ENCODE measurements at places on chromosomes 2 and 18. TPM values are rescaled to one million over a fixed set of nuclear protein-coding genes. Genes with fewer than 3 reads are reported as not detected.

GRCh38 chr2:107462181-107462580 is 364.5 kb upstream of the RGPD4 start:
- DNase-seq: no peak

DNA sequence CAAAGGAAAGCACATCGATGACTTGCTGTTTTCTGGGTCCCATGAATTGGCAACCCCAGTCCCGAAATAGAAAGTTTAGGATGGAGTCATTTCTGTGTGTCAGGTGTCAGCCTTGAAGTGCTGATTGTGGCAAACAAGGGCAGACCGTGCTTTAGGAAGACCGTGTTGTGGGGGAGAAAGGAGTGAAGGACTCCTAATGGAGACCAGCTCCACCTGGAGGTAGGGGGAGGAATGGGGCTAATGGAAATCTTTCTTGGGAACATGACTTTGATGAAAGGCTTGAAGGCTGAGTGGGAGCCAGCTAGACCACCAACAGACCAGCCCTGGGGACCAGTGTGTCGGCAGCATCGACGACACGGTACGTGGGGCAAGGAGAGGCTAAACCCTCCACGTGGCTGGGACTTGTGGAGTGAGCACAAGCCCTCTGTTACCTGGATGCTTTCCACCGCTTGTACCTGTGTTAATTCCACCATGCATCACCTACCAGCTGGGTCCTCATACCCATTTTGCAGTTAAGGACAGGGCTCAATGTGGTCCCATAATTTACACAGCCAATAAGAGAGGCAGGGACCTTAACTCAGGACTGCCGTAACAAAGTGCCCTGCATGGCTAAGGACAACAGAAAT is 104.2 kb downstream of the SH3BP4 start:
- no peak for DNase-seq

GRCh38 chr2:155690785-155691184 is 641.7 kb downstream of the NR4A2 start:
- no peak for DNase-seq

DNA sequence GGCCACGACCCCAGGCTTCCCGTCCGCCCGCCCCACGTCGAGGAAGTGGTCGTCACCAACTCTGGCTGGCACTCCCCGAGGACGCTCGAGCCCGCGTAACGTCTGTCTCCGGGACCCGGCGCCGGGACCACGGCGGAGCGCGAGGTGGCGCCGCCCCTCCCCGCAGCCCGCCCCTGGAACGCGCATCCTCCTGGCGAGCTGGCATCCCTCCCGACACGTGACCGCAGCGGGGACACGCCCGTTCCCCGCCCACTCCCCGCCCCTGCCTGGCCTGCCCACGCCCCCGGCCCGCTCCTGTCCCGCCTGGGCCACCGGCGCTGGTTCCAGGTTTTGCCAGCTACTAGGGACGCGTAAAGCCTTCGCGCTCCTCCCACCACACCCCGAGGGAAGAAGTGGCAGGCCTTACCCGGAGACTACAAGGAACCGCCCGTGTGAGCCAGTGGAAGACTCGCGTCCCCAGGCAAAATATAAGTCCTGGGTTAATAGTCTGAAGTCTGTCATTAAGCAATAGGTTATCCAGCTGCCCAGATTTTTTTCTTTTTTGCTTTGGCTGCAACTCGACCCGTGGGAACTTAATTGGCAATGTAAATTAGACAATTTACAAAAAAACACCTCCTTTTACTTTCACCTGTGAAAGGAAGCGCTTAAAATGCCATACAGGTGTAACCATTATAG is at the start of gene OSBPL1A:
TSS of gene OSBPL1A (minus strand) at position 131 of the 675 bp plus-strand sequence. CDS start 20,291 bp downstream, outside the sequence.
- peak; percentile 45 for DNase-seq

- no peak for DNase-seq
These were observed 31.5 kb downstream of the CPO start for GRCh38 chr2:206970589-206971360.

MAP2 gene
- polyA plus RNA-seq: 3.5 TPM

- DNase-seq: peak; percentile 40
These were observed 18.9 kb downstream of the TET3 start for GRCh38 chr2:74003494-74004211.

- DNase-seq: no peak
These were observed 119.9 kb upstream of the HS6ST1 start for GRCh38 chr2:128438586-128438985.

MAB21L4 gene
- polyA plus RNA-seq: not detected

ADD2 gene
- not detected for polyA plus RNA-seq

DNA sequence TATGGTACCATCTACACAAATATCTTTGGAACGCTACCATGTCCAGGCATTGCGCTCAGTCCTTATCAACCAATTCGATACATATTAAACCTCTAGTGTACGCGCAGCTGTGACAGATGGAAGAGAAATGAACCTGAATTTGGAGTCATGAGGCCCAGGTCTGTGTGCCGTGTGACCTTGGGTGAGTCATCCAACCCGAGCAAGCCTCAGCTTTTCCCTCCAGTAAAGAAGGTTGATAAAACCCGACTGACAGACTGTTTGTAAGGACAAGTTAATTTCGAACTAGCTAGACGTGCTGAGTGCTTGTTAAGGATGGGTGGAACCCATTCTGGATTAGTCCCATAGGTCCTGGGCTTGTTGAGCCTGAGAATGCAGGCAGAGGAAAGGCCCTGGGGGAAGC is 28.2 kb downstream of the GREB1 start:
- no peak for DNase-seq

GRCh38 chr18:62324181-62324828 is 805 bp upstream of the TNFRSF11A start:
- no peak for DNase-seq

GRCh38 chr2:27962006-27962405 is 71.5 kb downstream of the BABAM2 start:
- no peak for DNase-seq

DNA sequence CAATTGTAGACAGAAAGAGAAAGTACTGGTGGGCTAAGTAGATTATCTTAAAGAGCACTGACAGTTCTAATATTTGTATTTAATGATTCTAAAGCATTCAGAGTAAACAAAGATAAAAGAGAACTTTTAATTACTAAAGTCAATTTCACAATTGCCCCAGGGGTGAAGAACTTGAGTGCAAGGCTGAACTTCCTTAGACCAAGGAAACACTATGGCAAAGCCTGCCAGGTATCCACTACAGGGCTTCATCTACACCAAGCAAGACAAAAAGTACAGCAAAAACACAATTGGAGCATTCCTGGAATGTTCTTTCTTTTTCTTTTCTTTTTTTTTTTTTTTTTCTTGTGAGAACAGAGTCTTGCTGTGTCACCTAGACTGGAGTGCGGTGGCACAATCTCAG is 46.9 kb upstream of the NDUFV2 start:
- DNase-seq: no peak

- no peak for DNase-seq
These were observed 111.8 kb upstream of the PPP1CB start for GRCh38 chr2:28639836-28640235.

GRCh38 chr2:26983746-26984145 is 13.3 kb downstream of the MAPRE3 start:
- DNase-seq: no peak

DNA sequence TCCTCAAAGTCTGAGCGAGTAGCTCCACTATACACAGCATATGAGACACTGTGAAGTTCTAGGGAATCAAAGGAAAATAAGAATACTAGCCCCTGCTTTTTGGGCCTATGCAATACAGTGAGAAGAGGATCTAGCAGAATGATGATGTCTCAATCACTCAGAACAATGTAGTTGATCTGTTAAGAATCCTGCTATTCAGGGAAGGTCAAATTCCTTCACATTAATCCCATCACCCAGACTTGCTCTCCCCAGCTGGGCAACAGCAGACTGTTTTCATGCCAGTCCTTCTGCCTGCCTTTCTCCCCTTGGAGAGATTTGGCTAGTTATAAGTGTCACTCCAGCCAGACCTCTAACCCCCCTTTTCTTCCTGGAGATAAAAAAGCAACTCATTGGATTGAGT is 230.0 kb upstream of the EPHA4 start:
- no peak for DNase-seq

DNA sequence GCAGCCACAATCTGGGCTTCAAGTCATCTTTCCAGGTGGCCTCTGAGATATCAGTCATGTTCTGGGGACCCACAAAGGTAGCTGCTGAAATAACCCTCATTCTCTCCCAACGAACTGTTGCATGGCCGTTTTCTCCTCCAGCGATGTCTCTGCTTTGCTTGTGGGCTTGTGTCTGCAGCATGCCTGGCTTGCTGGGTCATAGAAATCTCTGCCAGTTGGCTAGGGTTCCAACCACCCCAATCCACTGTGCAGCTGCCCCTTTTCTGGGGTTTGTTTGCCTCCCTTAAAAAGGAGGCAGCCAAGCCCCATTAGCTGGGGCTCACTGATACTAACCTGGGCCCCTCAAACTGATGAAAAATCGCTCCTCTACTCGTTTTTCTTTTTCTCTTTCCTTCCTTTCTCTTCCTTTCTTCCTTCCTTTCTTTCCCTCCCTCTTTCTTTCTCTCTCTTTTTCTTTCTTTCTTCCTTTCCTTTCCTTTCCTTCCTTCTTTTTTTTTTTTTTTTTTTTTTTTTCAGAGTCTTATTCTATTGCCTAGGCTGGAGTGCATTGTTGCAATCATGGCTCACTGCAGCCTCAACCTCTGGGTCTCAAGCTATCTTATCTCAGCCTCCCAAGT is 680.0 kb downstream of the EPHA4 start:
- DNase-seq: no peak

DNA sequence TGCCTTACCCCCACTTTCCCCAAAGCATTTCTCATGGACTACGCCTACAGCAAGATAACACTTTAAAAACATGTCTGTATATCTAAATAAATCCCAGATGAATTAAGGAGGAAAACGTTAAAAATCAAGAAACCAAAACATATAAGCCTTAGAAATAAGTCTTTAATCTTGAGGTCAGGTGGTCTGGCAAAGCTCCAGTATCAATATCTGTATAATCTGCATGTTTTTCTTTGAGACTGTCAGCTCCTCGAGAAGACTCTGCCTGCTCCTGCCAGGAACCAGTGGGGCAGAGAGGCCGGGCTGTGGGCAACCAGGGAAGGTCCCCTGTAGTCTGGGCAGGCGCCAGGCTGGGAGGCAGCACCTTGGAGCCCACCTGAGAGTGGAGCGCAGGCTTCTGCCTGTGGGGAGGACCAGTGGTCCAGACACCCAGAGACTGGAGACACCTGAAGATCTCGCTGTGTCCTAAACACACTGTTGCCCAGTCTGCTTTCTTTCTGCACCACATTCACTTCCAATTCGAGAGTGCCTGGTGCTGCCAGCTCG is 291.0 kb upstream of the SOX11 start:
- DNase-seq: no peak

DNA sequence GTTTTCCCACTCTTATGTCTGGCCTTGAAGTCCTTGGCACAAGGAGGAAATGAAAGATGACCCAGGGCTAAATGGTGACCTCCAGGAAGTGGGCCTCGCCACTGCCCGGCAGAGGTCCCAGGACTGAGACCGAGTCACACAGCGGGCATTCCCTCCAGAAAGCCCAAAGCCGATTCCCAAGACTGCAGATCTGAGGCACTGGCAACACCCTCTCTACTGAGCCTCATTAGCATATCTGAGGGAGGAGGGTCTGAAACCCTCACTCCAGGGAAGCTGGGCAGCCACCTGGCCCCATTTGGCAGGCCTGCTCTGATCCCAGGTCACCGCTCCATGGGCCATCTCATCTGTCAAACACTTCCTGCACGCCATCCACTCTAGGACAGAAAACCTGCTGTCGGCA is 29.1 kb downstream of the FAM178B start:
- DNase-seq: no peak

DNA sequence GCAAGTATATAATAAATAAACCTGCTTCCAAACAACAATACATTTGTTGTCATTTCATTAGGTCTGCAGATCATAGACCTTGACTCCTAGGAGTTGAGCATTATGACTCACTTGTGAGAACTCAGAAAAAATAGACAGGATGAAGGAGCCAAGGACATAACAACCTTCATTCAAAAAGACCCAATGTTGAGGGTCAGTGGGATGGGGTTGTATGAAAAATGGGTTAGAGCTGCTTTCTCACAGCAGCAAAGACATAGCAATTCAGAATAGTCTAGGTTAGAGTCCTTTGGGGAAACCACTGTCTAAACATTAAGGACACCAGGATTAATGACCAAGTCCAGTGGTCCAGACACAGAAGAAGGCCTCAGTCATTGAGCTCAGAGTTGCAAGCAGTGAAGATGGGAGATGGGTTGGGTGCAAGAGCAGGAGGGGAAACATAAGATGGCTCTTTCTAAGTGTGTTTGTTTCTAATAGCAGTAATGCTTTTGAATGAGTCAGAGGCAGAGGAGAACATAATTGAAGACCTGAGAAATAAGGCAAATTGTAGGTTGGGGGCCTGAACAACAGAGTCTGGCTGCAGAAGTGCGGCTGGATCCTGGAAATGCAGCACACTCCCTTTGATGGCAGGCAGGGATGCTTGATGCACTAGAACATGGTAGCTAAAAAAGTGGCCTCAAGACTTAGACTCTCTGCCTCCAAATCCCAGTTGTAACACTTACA is 3.7 kb upstream of the SERPINB10 start:
- DNase-seq: no peak

GRCh38 chr2:26764078-26764887 is at the start of gene SLC35F6:
TSS of gene SLC35F6 (plus strand) at chr2:26764284. CDS start at chr2:26764350, 66 bp downstream.
- DNase-seq: no peak

- no peak for DNase-seq
These were observed 28.6 kb downstream of the SYT4 start for GRCh38 chr18:43248610-43249249.

NDC80 gene
- polyA plus RNA-seq: 18.1 TPM

GRCh38 chr2:144201868-144202468 is 318.0 kb downstream of the ZEB2 start:
- no peak for DNase-seq

GRCh38 chr2:121155502-121156056 is 129.4 kb downstream of the TFCP2L1 start:
- DNase-seq: no peak

- DNase-seq: no peak
These were observed 21.5 kb upstream of the GNAL start for GRCh38 chr18:11667578-11667977.

DNA sequence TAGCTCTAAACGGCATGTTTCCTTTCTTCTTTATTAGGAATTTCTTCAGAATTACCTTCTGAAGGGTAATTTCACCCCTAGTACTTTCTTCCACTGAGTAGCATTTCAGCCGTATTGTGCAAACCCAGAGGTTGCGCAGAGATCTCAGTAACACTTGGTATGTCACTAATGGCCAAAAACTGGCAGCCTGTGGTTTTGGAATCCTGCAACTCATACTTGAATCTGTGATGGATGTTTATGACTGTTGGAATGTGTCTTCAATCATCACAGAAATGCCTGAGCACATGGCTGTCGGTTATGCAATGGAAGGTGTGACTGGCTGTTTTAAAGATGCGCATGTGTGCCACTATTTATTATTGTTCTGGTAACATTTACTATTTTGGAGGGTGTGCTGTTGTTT is 100.0 kb downstream of the COLEC12 start:
- DNase-seq: peak; percentile 85

DNA sequence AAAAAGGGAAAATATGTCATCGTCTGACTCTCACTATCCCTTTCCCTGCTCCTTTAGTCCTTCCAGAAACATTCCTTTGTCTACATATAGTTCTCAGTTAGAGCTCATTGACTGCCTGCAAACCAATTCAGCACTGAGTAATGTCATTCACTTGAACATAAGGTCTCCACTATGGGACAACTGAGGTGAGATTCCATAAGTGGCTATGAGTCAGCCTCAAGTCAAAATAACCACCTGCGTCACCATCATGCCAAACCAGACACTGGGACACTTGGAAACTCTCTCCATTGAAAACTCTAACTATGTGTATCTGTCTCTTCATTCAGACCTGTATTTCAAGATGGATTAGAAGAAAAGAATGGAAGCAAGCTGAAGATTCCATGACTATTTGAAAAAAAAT is 878.0 kb upstream of the PIK3C3 start:
- DNase-seq: no peak

EPC2 gene
- polyA plus RNA-seq: 12.4 TPM

CYP26B1 gene
- polyA plus RNA-seq: 0.27 TPM

DAPL1 gene
- polyA plus RNA-seq: not detected

Data from BJ (cell line).